ENCODE measurements at places on chromosomes 7 and 10.

- no peak for DNase-seq
These were observed 453.2 kb downstream of the DPP6 start for GRCh38 chr7:154505362-154505761.

- peak; percentile 80 for DNase-seq
These were observed 594 bp downstream of the ZNF503 start for GRCh38 chr10:75400771-75401568.

DNA sequence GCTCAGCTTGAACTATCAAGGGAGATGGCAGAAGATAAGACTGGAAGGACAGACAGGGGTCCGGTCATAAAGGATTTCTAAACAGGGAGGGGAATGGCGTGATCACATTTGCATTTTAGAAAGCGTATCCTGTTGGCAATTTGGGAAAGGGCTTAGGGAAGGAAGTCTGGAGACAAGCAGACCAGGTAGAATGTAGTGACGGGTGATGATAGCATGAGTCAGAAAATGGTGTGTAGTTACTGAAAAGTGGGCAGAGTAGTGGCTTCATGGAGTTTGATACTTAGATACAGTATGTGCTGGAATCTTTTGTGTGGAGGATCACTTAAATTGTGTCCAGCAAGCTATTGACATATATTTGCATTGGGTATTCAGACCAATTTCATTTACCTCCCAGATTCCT, 61.2 kb downstream of the LRGUK start:
- no peak for DNase-seq

- DNase-seq, result no peak
These were observed 16.3 kb upstream of the MYL7 start for GRCh38 chr7:44157116-44158080.

GRCh38 chr10:3217301-3217700, 44.7 kb upstream of the PITRM1 start:
- DNase-seq, result no peak

DNA sequence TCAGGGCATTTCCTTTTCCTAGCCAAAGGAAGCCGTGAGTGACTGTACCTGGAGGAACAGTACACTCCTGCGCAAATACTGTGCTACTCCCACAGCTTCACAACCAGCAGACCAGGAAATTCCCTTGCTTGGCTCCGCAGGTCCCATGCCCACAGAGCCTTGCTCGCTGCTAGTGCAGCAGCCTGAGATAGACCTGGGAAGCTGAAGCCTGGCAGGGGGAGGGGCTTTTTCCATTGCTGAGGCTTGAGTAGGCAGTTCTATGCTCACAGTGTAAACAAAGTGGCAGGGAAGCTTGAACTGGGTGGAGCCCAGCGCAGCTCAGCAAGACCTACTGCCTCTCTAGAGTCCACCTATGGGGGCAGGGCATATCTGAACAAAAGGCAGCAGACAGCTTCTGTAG, 291.2 kb downstream of the HGF start:
- no peak for DNase-seq
